ENCODE measurements at places on chromosomes 1 and 21. TPM values are rescaled to one million over a fixed set of nuclear protein-coding genes. Genes with fewer than 3 reads are reported as not detected.

- DNase-seq: no peak
These were observed 124.0 kb downstream of the SYT2 start for GRCh38 chr1:202586018-202586821.

- DNase-seq: no peak
These were observed 499.6 kb upstream of the C1orf87 start for GRCh38 chr1:60573121-60573520.

- DNase-seq: peak; percentile 10
These were observed 41.8 kb upstream of the POFUT2 start for GRCh38 chr21:45329261-45330074.

GRCh38 chr1:205516362-205516761, 11.9 kb downstream of the CDK18 start:
- no peak for DNase-seq

- no peak for DNase-seq
These were observed 228.7 kb upstream of the CAMK1G start for GRCh38 chr1:209354840-209355165.

DNA sequence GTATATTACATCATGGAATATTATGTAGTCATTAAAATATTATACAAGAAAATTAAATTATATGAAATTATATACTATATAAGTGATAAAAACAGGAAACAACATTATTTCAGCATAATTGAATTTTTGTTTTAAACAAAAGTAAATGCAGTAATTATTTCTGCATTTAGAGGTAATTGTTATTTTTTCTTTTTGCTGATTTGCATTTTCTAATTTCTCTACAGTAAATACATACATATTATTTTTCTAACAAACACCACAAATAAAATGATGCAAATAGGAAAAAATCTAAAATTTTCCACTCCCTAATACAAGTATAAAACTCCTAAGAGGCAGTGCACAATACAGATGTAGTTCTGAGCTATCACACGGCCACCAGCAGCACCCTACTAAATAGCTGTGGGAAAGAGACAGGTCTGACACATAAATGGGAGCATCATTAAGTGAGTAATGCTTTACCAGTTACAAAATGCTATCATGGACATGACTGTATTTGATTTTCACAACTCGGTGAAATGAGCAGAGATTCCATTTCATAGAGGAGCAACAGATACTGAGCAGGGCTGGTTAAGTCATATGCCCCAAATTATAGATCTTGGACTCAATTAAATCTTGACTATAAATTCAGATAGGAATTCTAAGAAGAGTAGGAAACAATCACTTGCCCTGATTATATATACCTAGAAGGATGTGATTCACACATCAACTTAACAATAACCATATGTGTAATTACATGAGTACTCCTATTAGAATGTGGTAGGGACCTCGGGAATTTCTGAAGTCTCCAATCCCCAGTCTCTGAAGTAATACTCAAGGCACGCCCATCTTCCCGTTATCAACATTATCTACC, 49.0 kb downstream of the NRIP1 start:
- DNase-seq: no peak

DNA sequence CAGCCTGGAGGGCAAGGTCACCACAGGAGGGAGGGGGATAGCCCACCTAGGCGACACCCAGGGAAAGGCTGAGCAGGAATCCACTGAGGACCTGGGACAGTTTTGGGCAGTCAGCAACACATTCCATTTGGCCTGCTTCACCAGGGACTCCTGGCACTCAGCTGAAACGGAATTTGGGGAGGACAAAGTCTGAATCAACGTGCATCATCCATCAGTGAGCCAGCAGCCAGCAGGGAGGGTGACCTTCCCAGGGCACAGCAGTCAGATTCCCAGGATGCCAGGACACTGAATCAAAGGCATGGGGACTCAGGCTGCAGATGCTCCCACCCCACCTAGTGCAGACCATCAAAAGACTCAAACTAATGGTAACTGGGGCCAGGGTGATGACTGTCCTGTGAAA, 4.6 kb downstream of the SH3BP5L start:
- DNase-seq: no peak

DNA sequence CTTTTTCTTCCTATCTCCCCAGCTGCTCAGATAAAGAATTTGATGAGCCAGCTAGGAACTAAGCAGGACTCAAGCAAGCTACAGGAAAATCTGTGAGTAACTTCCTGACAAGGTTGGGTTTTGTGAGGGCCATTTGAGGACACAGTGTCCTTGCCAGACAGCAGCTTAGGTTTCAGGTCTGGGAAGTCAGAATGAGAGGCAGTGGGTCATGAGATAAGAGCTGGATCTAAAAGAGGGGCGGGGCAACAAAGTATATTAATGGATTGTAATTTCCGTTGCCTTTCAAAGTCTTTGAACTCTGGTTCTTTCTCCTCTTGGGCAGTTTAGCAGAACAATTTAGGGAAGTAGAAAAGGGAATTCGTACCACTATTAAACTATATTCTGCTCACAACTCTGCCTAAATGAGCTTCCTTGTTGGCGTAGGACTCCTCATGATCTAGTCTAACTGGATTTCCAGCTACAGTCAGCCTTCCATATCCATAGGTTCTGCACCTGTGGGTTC, 16.6 kb downstream of the STX12 start:
- DNase-seq: peak; percentile 42

The PTP4A2 gene
- polyA plus RNA-seq: 729 TPM

The HRNR gene
- polyA plus RNA-seq: not detected

The RORC gene
- polyA plus RNA-seq: 62.9 TPM

The PACC1 gene
- 2.8 TPM for polyA plus RNA-seq

The HLX gene
- polyA plus RNA-seq: 3.2 TPM

The KLHL21 gene
- polyA plus RNA-seq: 83.1 TPM

Measured in psoas muscle (tissue), 8 donors.